ENCODE measurements at places on chromosomes 1 and 21.

DNA sequence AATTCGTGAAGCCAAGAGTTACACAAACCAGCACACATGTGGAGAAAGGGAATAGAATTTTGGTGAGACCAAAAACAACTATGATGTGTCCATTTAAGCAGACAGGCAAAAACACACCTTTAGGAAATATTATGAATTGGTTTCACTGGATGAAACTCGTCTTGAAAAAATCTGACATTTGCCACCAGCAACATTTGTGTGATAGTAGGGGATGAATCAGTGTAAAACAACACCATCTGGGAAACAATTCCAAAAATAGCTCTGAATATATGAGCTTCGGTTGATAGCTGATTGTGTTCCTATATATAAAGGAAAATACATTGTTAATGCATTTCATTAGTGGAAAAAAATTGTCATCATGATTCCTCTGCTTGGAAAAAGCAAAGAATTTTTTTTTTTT, 327.8 kb downstream of the PAPPA2 start:
- no peak for DNase-seq

- DNase-seq: no peak
Measured at GRCh38 chr1:182357171-182357570, 34.4 kb downstream of the GLUL start.

DNA sequence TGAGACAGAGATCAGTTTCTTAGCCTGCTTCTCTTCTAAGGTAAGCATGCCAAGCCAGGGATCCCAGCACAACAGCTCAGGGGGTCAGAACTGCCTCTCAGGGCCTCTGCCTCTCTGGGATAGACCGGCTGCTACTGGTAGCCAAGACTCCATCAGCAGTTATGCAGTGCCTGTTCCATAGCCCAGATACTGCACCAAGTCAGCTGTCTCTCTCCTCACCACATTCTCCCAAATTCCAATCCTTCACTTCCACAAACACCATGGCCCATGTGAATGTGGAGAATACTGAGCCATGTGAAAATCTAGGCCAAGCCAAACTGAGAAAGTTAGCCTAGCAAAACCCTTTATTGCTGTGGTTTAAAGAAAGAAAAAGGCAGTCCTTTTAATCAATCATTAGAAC, 37.5 kb downstream of the CDC42BPA start:
- no peak for DNase-seq

DNA sequence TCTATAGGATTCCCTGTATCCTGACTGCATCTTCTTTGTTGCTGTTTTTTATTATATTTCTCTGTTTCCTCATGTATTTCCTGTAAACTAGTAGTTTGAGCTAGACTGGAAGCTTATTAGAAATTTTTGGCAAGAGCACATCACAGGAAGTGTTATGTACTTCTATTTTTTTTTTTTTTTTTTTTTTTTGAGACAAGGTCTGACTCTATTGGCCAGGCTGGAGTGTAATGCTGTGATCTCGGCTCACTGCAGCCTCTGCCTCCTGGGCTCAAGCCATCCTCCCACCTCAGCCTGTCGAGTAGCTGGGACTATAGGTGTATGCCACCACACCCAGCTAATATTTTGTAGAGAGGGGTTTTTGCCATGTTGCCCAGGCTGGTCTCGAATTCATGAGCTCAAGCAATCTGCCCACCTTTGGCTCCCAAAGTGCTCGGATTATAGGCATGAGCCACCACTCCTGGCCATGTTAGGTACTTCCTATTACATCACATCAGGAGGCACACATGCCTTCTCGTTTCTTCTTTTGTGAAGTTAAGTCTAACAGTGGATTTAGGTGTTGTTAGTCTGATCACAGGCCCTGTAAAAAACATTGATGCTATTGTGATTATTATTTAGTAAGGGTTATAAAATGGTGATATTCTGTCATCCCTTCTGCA, 12.5 kb downstream of the C1orf21 start:
- DNase-seq: no peak

DNA sequence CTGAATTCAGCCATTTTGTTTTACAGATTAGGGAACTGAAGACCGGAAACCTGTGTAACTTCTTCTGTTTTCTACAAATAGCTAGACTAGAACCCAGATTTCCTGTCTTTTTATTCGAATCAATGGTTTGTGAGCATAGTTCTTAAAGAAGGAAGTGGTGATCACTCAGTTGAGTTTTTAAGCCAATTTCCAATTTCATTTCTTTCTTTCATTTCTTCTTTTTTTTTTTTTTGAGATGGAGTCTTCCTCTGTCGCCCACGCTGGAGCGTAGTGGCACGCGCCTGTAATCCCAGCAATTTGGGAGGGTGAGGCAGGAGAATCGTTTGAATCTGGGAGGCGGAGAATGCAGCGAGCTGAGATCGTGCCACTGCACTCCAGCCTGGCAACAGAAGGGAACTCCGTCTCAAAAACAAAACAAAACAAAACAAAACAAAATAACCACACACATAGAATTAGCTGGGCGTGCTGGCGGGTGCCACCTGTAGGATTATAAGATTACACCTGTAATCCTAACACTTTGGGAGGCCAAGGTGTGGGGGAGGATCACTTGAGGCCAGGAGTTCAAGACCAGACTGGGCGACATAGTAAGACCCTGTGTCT, 3.0 kb upstream of the MDM4 start:
- DNase-seq: no peak

DNA sequence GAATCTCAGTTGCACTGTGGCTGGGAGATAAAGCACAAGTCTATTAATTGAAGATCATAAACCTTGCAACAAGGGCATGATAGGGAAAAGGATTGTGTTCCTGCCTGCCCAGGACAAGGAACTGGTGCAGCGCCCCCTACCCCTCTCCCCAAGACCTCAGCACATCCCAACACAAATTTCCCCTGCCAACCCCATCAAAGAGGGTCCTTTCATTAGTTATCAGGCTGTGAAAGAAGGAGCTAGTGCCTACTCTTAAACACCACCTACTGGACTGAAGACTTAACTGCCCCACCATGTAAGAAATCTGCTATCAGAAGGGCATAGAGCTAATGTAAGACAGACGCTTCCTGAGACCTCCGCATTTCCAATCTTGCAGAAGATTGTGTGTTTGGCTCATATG, 372.6 kb downstream of the AGBL4 start:
- no peak for DNase-seq

GRCh38 chr1:117001254-117001927, at the start of gene CD101:
Gene CD101 (plus strand): TSS chr1:117001760. CDS start chr1:117001818, 58 bp downstream.
- no peak for DNase-seq

- no peak for DNase-seq
Measured at GRCh38 chr1:228216371-228217320, 8.8 kb downstream of the OBSCN start.

GRCh38 chr21:44496564-44497550, 41.5 kb downstream of the LRRC3 start:
- DNase-seq: no peak

DNA sequence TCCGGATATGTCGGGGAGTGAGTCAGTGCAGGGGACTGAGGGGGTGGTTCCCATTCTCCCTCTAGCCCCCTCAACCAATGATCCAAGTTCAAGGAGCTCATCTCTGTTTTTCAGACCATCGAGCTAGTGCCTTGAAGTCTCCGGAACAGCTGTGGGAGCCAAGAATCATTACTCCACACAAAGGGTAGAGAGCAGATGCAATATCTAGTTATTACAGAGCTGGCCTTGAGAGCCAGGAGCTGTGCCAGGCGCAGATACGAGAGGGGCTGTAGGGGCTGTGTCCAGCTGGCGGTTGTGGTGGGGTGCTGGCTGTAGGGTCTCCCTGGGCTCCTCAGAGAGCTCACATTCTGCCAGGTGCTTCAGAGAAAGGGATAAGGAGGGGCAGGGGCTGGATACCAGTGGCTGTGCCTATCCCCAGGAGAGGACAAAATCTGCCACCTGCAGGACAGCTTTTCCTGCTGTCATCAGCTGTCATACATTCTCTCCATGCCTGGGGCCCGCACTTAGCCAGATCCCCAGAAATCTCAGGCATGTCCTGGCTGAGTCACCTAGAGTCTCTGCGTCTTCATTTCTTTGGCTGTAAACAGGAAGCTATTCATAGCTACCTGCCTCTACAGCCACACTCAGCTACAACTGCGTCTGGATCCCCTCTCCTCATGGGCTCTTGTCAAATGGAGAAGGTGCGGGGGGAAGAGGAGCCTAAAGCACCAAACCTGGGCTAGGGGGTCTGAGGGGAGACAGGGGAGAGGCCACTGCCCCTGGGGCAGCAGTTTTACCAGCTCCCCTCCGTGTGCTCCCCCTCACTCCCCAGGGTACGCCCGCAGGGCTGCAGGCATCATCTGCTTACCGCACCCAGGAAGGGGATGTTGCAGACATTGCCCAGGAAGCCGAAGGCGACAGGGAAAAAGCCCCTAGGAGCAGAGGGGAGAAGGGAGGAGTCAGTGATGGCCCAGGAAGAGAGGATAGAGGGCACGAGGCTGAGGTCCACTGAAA, 2.4 kb upstream of the KISS1 start:
- peak; percentile 75 for DNase-seq

GRCh38 chr1:223712850-223713474, 623 bp downstream of the CAPN2 start:
- DNase-seq: no peak

GRCh38 chr1:39890273-39890672, 7.0 kb upstream of the TRIT1 start:
- DNase-seq: no peak

DNA sequence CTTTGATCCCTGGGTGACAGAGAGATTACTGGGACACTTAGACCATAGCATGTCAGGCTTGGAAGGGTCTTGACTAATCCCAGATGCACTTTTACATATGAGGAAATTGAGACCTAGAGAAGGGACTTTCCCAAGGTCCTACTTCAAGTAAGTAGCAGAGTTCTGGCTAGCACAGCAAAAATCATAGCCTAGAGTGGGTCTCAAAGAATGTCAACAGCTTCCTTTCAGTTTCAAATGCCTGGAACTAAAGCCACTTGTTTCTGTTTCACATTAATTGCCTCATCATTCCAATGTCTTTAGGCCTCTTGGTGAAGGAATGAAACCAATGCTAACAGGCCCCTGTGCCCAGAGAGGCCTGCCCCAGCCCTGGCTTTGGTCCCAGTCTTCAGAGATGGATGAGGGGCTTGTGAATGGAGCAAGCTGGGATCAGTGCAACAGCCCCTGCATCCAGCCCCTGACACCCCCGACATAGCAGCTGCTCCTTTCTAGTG, 26.6 kb downstream of the ATF3 start:
- no peak for DNase-seq

DNA sequence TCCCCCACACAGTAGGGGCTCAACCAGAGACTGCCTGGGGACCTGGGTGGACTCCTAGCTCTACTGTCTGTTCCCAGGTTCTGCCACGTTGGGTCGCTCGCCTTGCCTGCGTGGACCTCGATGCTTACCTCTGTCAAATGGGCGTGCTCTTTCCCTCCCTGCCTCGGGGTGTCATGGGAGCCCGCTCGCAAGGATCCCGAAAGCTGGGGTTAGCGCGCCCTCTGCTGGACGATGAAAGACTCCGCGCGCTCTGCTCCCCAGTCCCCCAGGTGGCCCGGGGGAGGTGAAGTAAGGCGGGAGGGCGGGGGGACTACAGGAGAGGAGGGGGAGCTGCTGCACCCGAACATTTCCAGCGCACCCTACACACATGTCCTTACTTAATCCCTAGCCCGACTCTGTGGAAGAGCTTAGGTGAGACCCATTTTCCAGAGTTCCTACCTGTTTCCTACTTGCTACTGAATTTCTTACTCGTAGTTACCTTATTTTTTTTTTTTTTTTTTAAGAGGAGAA, 2.3 kb upstream of the BSND start:
- DNase-seq: no peak

- DNase-seq: peak; percentile 87
Measured at GRCh38 chr1:201266774-201267173, 16.5 kb upstream of the PKP1 start.

DNA sequence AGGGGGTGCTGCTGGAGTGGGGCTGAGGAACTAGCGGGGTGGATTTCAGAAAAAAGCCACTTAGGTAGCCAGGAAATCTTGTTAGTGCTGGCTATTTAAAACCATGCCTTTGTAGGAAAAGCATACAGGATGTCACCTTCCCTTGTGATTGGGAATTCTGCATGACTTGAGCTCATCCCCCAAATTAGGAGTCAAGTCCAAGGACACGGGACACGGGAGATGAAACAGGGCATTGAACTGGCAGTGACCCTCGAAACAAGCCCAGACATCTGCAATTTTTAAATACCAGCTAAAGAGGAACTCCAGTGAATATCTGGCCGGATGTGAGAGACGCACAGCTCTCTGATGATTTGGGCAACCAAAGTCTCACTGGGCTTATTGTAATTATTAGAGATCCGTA, 32.8 kb downstream of the C2CD2 start:
- DNase-seq: no peak

GRCh38 chr1:47677241-47677940, 239.5 kb downstream of the FOXD2 start:
- DNase-seq: no peak

- DNase-seq: no peak
Measured at GRCh38 chr1:203127666-203128430, at the start of gene ADORA1. Gene ADORA1 (plus strand): TSS chr1:203127726. CDS start chr1:203128842, 1,116 bp downstream.

- no peak for DNase-seq
Measured at GRCh38 chr1:219049501-219049900, 124.2 kb upstream of the LYPLAL1 start.

- DNase-seq: no peak
Measured at GRCh38 chr1:170221495-170221894, 75.7 kb downstream of the NTMT2 start.

- DNase-seq: no peak
Measured at GRCh38 chr1:159751031-159751430, 29.7 kb upstream of the DUSP23 start.

- DNase-seq: no peak
Measured at GRCh38 chr1:53601867-53602775, 136.8 kb downstream of the GLIS1 start.

GRCh38 chr1:12067900-12068821, 5.1 kb downstream of the TNFRSF8 start:
- DNase-seq: peak; percentile 31

DNA sequence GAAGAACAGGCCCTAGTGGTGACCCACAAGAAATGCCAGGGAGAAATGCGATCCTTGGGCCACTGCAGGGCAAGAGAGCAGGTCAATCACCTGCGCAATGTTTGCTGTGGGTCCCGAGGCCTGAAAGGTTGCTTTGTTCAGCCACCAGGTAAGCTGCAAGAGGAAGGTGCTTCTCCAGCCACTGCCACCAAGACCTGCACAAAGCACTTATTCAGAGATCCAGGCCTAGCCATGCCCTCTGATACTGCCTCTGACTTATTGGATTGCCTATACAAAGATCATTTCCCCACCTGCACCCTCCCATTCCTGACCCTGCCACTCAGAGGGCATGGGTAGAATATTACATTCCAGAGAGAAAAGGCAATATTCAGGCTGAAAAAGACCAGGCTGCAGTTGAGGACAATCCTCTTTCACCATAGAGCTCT, 349.4 kb upstream of the NFIA start:
- no peak for DNase-seq

DNA sequence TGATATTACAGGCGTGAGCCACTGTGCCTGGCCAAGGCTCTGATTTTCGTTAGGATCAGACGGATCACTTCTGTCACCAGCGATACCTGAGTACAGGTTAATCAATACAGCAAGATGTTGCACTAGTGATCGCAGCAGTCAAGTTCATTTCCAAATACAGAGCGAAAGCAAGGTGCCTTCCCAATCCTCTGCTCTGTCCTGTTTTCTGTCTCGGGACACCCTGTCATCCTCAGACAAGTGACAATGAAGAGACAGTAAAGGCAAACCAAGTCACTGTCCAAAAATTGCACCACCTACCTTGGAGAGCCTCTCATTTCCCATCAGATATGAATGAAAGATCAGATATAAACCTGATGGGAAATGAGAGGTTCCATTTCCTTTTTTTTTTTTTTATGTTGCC, 5.6 kb upstream of the CLDN14 start:
- no peak for DNase-seq

All from kidney epithelial cell (primary cell).